Stimulated activated CD4-positive, alpha-beta T cell treated with anti-CD3 and anti-CD28 coated beads, Interleukin-15, amount 100 ng/mL, for 1 hour (primary cell): ENCODE measurements at places on chromosomes 3 and 15.

GRCh38 chr3:49630784-49631183, 43.4 kb upstream of the APEH start:
- DNase-seq = no peak

- DNase-seq = no peak
These were observed 19.9 kb downstream of the TM4SF18 start for GRCh38 chr3:149313542-149313941.

- DNase-seq = peak; percentile 5
These were observed 42.8 kb upstream of the RAF1 start for GRCh38 chr3:12706504-12707253.

GRCh38 chr15:98530570-98530969, 117.8 kb upstream of the IGF1R start:
- DNase-seq = no peak

- DNase-seq = no peak
These were observed 135.1 kb upstream of the HACD2 start for GRCh38 chr3:123719862-123720453.

- DNase-seq = no peak
These were observed 34.1 kb downstream of the SPATA12 start for GRCh38 chr3:57094575-57094974.

DNA sequence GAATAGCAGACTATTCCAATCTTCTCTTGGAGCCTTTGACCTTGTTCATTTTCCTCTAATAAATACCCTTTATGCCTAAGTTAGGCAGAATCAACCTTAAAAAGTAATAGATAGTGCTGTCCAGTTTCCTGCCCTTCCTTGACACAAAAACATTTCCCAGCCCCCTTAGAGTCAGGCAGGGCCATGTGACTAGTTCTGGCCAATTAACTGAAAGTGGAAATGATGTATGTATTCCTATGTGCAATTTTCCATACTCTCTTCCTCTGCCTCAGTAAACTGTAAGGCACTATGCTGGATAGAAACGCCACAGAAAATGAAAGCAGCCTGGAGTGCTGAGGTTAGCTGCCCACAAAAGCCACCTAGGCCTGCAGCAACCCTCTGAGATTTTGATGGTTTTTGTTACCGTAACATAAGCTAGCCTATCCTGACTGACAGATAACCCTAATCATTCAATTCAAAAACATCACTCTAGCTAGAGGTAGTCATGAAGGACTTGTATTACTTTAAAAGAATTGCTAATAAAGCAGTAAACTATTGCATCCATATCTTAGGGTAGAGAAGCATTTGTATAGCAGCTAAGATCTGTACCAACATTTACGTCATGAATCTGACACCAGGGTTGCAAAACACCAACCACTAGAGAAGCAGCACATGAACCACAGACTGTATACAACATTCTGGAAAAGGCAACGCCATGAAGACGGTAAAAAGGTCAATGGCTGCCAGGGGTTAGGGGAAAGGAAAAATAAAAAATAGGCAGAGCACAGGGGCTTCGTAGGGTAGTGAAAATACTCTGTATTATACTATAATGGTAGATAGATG, 112.9 kb downstream of the ULK4 start:
- DNase-seq = no peak

- DNase-seq = peak; percentile 73
These were observed 811 bp downstream of the SKIL start for GRCh38 chr3:170358042-170359010.

DNA sequence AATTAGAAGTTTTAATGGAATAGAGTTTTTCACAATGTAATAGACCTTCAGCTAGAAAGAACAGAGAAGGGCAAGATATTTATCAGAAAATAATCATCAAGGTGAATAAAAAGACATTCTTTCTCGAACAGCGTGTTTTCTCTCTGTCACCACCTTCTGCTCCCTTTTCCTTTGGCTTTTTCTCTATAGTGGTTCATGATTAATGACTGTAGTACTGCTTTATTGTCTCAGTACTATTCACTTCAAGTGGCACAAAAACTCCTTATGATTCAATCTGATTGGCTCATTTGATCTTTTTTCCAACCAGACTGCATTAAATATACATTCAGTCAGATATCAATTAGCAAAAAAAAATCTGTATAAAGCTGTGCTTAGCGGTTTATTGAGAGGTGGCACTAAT, 516.0 kb downstream of the OTOL1 start:
- no peak for DNase-seq

DNA sequence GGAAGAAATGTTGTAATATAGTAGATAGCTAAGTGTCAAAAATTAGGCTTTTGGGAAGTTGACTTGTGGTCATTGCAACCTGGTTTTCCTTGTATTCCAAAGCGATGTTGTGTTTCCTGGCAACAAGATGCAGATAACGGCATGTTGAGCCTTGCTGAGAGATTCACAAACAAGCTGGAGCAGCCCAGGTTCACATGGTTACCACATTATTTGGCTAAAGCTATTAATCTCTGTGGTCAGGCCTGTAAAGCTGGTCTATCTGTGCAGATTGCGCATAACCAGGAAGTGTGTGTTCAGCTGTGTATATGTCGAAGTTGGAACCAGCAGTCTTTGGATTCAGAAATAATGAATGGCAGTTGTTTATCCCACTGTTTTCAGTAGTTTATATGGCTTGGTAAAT, 6.6 kb downstream of the TIPARP start:
- no peak for DNase-seq

DNA sequence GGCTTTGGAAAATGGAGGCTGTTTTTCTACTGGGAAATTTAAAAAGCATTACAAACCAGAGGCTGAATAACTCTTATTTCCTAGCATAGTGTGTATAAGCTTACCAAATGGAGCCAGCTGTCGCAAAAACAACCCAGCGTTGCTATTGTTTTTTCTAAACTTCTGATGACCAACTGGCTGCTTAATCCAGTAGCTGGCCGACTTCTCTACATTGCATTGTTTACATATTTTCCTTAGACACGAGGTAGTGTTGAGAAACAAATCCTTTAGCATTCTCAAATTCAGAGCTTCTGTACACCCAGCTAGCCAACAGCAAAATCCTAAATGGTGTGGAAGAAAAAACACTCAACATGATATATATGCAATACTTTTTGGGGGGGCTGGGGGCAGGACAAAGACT, 161.0 kb upstream of the ADAMTS9 start:
- no peak for DNase-seq

GRCh38 chr3:115217678-115218451, 70.8 kb upstream of the ZBTB20 start:
- no peak for DNase-seq

DNA sequence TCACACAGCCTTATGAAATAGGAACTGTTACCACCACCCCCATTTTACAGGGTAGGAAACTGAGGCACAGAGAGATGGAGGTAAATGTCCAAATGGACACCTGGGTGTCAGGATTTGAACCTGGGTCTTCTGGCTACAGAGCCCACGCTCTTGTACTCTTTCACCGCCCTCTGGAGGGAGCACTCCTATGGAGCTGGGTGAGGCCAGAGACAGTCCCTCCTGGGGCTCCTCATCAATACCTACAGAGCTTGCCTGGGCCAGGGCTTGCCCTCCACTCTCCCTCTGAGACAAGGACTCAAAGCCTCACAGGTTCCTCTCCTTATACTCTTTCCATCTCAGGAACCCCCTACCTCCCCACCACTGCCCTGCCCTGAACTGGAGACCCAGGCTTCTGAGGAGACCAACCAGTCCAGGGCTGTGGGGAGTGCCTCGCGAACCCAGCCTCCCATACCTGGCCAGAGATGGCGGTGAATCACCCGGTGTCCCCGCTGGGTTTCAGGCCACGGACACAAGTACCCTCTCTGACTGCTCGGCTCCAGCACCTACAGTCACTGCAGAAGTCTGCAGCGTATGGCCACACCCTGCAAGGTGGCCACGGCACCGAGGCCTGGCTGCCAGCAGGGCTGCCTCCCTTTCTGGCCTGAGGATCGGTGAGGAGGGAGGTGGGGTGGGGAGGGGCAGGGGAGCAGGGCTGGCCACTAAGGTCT, 22.1 kb upstream of the ATP2B2 start:
- no peak for DNase-seq

DNA sequence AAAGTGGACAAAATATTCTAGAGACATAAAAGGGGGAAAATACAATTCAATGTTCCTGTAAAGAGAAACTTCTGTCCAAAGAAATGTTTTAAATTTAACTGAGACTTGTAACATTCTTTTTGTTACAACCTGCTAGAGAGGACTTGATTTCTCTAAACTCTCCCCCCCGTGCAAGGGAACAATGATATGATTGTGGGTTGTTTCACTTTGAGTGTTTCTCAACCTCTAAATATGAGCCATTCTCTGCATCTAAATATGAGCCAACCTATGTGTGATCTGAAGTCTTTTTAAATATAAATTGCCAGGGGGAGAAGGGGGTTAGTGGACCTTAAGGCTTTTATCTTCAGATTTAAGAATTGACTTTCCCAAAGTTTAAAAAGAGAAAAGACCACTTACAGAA, 14.6 kb downstream of the ZNF860 start:
- DNase-seq = no peak

DNA sequence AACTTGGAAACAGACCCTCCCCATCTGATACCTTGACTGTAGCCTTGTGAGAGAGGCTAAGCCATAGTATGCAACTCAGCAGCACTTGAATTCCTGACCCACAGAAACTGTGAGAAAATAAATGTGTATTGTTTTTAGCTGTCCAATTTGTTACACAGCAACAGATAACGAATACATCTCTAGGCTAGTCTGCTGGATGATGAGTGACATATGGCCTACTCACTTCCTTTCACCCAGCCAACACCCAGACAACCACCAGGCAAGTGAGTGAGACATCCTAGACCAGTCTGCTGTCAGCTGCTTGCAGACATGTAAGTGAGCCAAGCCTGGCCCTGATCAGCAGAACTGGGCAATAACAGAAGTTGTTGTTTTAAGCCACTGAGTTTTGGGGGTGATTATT, 19.2 kb upstream of the SMAD6 start:
- DNase-seq = no peak

- no peak for DNase-seq
These were observed 60.8 kb upstream of the UMPS start for GRCh38 chr3:124669470-124669869.

DNA sequence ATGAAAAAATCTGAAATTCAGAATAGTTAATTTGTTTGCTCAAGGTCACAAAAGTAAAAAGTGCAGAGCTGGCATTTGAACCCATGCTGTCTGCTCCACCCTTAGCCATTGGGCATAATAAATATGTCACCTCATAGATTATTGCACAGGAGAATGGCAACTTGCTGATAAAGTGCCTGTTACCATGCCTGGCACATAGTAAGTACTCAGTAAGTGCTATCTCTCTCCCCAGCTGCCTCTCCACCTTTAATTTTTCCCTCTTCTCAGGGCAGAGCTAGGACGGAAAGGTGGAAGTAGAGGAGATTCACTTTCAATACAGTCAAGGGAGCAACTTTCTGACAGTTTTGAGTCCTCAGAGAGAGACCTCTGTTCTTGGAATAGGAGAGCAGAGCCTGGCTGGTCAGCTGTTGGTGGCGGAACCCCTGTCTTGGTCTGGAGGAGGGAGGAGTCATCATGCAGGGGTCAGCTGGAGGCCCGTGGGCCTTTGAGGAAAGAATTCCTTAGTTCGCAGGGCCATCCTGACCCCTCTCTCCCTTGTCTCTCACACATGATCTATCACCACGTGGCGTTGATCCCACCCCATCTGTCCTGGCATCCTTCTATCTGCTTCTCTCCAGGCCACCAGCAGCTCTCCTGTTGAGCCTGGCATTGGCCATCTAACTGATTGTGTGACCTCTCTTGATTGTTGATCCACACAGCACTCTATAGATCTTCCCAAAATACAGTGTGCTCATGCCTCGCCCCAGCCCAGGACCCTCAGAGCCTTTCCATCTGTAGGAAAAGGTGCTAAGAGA, 149.3 kb downstream of the RPLP1 start:
- no peak for DNase-seq

- DNase-seq = no peak
These were observed 7.5 kb upstream of the LOXL1 start for GRCh38 chr15:73918784-73919183.

DNA sequence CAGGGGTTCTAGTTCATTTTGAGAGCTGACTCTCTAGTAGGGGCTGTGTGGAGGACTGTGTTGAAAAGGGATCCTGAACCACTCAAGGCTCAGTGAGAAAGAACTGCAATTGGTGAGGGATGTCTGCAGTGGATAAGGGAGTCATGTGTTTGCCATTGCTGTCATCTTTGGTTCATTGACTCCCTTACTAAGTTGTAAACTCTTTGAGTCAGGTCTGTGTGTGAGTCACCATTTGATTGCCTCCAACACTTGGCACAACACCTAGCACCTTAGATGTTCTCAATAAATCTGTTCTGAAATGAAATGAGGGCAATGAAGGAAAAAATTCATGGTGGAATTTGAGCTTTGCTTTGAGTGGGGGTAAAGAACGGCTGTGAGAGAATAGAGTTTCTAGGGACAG, 51.7 kb downstream of the PLS1 start:
- DNase-seq = no peak

- no peak for DNase-seq
These were observed 357.8 kb downstream of the OCA2 start for GRCh38 chr15:27741226-27741860.

DNA sequence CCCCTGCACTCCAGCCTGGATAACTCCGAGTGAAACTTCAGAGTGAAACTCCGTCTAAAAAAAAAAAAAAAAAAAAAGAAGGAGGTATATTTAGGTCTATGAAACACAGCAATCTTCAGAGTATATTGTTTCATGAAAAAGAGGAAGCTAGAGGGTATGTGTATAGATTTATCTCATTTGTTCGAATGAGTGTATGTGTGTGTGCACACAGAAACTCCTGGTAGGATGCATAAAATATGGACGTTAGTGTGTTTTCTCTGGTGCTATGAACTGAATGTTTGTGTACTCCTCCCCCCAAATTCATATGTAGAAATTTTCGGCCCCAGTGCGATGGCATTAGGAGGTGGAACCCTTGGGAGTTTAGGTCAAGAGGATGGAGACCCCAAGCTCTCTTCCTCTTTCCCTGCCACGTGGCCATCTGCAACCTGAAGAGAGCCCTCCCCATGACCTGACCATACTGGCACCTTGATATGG, 98.6 kb upstream of the KLF13 start:
- DNase-seq = no peak

DNA sequence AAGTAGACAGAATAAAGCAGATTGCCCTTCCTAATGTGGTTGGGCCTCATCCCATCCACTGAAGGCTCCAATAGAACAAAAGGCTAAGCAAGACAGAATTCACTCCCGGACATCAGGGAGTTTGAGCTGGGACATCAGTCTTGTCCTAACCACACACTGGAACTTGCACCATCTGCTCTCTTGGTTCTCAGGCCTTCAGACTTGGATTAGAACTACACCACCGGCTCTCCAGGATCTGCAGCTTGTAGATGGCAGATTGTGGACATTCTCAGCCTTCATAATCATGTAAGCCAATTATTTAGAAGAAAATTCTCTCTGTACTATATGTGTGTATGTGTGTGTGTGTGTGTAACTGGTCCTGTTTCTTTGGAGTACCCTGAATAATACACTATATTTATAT, 394.7 kb upstream of the LMCD1 start:
- no peak for DNase-seq

DNA sequence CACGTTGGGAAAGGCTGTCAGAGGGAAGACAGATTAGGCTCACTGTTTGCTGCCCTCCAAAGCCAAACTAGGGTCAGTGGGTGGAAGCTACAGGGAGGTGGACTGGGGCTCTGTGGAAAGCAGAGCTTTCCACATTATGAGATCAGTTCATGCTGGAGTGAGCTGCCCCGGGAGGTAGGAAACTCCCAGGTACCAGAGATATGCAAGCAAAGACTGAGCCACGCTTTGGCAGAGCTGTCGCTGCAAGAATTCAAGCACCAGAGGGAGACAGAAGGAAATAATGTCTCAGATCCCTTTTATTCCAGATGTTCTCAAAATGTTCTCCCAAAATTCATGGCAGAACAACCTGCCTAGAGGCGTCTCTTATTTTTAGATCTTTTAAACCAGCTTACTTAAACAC, 286.6 kb downstream of the WDR72 start:
- no peak for DNase-seq

GRCh38 chr3:70608434-70608833, 296.0 kb upstream of the MDFIC2 start:
- no peak for DNase-seq
